KG1 (cell line): ENCODE measurements at places on chromosomes 7 and 10.

- no peak for DNase-seq
These were observed 384.9 kb downstream of the THSD7A start for GRCh38 chr7:11447106-11447505.

DNA sequence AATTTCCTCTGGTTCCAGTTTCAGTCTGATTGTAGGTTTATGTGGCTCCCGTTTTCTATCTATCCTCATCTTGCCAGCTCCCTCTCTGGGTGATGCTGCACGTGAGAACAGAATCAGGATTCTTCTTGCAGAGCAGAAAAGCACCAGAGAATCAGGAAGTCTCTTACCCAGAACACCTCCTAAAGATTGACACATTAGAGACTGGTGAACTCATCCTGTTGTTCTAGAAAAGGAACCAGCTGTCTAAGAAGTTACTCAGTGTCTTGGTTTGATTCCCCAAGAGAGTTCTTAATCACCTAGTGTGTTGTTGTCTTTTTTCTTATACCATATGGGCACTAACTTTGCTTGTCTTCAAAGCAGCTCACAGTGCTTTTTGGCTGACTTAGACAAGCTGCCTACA lies 152.4 kb downstream of the DGKI start:
- DNase-seq = no peak

DNA sequence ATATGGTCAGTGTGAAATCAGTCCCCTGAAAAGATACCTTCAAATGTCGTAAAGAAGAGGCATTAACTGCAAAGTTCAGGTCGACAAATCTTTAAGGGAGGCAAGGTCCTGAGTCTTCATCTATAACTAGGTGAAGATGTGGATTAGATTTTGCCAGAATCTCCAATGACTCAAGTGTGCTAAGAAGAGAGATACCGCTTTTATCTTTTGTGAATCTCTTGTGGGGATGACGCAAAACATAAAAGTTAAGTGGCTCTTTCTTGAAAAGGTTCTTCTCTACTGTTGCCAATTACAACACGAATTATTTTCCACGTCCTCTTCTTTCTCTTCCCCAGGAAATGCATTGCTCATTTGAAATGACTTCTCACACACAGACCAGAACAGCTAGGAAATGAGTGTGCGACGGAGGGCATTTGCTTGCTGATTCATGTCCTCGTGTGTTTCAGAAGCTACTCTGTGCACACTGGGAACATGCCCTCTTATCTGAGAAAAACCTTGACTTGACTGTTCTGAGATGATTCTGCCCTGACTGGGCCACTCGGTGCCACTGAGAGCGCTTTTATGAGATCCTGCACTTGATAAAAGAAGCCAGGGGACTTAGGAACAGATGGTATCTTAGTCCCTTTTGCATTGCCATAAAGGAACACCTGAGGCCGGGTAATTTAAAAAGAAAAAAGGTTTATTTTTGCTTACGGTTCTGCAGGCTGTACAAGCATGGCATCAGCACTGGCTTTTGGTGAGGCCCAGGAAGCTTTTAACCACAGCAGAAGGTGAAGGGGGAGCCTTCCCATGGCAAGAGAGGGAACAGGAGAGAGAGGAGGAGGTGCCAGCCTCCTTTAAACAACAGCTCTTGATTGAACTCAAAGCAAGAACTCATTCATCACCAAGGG lies 169.5 kb upstream of the PFKP start:
- no peak for DNase-seq

GRCh38 chr10:15168291-15168785 lies at the start of gene NMT2:
TSS of gene NMT2 (minus strand) at chr10:15168693. CDS start at chr10:15168612, 81 bp downstream.
- peak; percentile 50 for DNase-seq

- no peak for DNase-seq
These were observed 114.4 kb upstream of the AOAH start for GRCh38 chr7:36838616-36839225.

DNA sequence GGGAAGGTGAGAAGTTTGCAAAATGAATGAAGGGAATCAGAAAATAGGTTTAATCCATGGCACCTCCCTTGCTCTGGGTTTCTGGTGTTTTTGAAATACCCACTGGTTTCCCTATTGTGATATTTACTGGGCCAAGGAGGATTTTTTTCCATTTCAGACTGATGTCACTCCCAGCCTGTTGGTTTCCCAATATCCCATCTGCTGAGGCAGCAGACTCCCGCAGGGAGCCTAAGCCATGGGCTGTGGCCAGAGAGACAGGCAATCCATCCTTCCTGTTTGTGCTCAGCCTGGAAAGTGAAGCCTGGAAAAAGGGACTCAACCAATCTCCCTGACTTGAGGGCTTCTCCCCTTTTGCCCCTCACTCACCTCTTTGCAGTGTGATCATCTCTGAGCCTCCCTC lies 22.8 kb downstream of the FAM107B start:
- DNase-seq = no peak

- DNase-seq = no peak
These were observed 30.0 kb downstream of the GLUD1 start for GRCh38 chr10:87064651-87065050.

GRCh38 chr7:87518735-87519134 lies 43.3 kb upstream of the ABCB4 start:
- DNase-seq = no peak
